ENCODE measurements at places on chromosomes 4 and X.

- DNase-seq: no peak
These were observed 547 bp upstream of the CLGN start for GRCh38 chr4:140427919-140428471.

DNA sequence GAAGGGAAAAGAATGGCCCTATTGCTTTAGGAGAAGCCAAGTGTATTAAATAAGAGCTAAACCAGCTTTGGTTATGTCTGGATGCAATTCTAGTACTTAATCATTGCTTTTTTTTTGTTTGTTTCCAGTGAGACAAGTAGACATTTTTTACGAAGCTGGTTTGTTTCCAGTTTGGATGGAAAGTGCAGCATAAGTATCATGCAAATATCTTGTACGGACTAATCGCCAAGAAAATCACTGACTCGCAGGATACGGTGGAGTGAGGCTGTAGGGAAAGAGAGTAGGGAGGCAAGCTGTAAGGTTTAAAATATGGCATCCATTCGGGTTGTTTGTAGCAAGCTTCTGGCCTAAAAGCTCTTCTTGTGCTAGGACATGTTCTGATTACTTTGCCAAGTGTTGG, 64.8 kb downstream of the HPGD start:
- DNase-seq: no peak

GRCh38 chrX:70171624-70172023, 5.7 kb upstream of the DGAT2L6 start:
- DNase-seq: no peak

GRCh38 chr4:73704314-73705055, 35.9 kb upstream of the CXCL8 start:
- no peak for DNase-seq

- DNase-seq: no peak
These were observed 242.9 kb upstream of the GK2 start for GRCh38 chr4:79650794-79651431.
